ENCODE measurements at places on chromosomes 6 and 20. TPM values are rescaled to one million over a fixed set of nuclear protein-coding genes. Genes with fewer than 3 reads are reported as not detected.

Gene DLK2
- polyA plus RNA-seq: 2.3 TPM

Gene MAVS
- polyA plus RNA-seq: 28.2 TPM

Gene CPXM1
- 68.1 TPM for polyA plus RNA-seq

Gene PACRG
- 2.5 TPM for polyA plus RNA-seq

Gene HTR1E
- 0.54 TPM for polyA plus RNA-seq

Gene B4GALT5
- polyA plus RNA-seq: 40.4 TPM

DNA sequence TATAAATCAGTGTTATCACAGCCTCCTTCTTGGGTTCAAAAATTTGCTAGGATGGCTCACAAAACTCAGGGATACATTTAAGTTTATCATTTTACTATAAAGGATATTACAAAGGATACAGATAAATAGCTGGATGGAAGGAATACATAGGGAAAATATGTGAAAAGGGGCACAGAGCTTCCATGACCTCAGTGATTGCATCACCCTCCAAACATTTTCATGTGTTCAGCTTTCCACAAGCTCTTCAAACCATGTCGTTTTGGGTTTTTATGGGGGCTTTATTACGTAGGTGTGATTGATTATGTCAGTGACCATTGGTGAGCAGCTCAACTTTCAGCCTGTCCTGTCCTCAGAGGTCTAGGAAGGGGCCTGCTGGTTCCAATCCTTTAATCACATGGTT is 68.0 kb downstream of the CYB5R4 start:
- no peak for DNase-seq

DNA sequence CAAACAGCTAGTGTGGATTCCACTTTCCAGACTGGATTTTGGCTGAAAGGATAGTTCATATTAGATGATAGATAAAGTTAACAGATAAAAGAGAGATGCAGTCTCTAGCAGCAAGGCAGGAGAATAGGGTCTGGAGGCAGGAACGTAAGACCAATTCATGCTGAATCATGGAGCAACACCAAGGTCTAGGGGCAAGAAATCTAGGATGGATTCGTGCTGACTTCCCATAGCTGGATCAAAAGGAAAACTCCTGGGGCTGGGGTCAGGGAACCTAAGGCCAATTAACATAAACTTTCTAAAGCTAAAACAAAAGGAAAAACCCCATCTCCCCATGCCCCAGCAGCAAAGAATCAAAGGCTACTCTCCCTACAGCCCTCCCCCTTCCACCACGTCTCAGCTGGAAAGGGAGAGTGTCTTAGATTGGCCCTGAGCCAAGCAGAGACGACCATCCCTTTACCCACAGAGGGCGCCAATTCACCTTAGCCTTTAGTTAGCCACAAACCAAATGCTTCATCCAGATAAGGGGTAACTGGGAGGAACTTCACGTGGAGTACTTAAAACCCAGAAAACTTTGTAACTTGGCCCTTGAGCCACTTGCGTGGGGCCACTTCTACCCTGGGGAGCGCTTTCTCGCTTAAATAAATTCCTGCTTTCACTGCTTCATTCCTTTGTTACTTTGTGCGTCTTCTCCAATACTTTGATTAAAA is 7.6 kb downstream of the TREM1 start:
- DNase-seq: peak; percentile 82

DNA sequence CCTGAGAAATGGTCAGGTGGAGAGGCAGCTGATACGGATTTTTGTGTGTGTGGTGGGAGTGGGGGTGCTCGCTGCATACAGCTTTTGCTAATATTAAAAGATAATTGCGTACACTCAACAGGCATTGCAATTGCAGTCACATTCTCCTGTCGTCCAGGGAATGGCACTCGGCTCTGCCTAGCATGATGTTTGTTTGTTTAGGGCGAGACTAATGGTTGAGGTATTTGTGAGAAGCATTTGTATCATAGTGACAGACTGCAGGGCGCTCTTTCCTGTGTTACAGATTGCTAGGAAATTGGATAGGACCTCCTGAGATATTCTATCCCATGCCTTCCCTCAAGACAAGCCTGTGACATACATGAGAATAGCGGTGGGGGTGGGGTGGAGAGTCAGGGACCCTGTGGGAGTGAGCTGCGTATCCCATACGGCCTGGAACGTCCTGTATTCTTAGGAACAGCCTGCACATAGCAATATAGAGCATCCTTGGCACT is 207.4 kb downstream of the SOX4 start:
- DNase-seq: no peak

DNA sequence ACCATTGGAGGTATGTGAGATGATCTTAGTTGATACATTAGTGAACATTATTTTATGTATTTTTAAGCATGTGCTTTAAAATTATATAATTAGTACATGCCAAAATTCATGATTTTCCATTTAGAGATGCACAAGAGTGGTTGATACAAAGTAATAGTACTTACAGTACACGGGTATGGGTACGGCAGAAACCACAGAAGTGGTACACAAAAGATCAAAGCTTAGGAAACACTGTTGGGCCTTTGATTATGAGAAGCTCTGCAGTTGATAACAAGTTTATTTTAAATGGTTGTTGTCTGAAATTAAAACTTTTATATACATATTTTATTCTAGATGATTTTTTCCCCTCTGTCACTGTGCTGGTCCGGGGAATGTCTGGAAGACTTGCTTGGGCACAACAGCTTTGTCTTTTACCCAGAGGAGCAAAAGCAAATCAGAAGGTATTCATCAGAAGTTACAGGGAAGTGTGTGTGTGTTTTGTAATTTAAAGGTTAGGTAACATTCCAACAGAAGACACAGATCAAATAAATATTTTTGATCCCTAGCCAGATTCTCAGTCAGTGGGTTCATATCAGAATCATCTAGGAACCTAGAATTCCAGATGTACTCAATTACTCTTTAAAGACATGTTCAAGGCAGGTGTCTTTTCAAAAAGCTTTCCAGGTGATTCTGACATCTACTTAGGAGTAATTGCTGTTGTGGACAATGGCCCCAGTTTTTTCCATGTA is 32.5 kb upstream of the ADIG start:
- no peak for DNase-seq

GRCh38 chr6:110482774-110483400 is 6.5 kb upstream of the SLC22A16 start:
- DNase-seq: no peak

- no peak for DNase-seq
Observed at GRCh38 chr6:166156942-166157341, 10.7 kb downstream of the TBXT start.

DNA sequence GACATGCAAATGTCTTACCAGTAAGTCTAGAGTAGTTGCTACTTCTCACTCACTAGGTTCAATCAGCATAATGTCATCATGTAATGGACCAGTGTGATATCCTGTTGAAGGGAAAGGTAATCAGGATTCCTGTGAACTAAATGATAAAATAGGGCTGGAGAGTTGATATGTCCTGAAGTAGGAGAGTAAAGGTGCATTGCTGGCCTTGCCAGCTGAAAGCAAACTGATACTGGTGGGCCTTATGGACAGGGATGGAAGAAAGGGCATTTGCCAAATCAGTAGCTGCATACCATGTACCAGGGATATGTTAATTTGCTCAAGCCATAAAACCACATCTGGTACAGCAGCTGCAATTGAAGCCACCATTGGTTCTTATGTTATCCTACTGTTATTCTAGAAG is 37.5 kb upstream of the IYD start:
- no peak for DNase-seq

- DNase-seq: no peak
Observed at GRCh38 chr6:56758120-56758519, 115.4 kb upstream of the DST start.

GRCh38 chr6:56172144-56172543 is 75.2 kb downstream of the COL21A1 start:
- DNase-seq: no peak

DNA sequence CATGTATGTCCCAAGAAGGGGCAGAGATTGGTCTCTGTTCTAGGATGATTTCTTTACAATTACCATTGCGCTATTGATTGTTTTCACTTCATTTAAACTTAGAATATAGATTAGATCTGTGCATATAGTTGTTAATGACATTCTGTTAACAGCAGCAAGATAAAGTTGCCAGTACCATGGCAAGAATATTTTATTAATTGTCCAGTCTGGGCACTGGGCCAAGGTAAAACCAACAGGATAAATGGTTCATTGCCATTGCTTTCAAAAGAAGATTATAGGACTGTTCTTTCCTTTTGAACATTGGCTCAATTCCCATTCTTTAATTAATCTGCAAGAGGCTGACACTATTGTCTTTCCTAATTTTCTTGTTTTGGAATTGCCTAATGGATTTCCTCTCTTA is 592.4 kb downstream of the RFPL4B start:
- DNase-seq: no peak

DNA sequence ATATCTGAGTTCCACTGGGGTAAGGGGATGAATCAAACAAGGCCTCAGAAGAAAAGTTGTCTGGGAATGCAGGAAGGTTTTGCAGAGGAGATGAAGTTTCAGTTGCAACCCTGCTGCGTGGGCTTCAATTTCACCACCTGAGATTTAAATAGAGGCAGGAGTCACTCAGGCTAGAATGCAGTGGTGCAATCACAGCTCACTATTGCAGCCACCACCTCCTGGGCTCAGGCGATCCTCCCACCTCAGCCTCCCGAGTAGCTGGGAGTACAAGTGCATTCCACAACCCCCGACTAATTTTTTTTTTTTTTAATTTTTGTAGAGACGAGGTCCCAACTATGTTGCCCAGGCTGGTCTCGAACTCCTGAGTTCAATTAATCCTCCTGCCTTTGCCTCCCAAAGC is 1.5 kb upstream of the ZNF165 start:
- DNase-seq: no peak

DNA sequence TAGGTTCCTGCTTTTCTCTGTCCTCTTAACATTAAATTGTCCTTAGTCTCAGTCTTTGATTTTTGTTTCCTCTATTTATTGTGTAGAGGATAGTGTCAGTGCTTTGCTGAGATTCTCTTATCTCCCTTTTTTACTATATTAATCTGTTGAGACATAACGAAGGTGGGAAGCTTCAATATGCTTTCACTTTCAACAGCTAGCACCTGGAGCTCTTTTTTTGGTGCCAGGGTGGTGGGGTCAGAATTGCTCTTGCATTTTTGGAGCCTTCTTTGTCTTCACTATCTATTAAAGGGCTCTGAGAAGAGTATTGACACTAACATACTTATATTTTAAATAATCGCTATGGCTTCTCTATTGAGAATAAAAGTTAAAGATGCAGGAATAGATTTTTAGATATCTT is 97.1 kb upstream of the EPHA7 start:
- DNase-seq: no peak

- DNase-seq: no peak
Observed at GRCh38 chr6:22155551-22155950, 141.3 kb downstream of the PRL start.

- DNase-seq: no peak
Observed at GRCh38 chr20:24780674-24781417, 168.2 kb upstream of the CST7 start.

DNA sequence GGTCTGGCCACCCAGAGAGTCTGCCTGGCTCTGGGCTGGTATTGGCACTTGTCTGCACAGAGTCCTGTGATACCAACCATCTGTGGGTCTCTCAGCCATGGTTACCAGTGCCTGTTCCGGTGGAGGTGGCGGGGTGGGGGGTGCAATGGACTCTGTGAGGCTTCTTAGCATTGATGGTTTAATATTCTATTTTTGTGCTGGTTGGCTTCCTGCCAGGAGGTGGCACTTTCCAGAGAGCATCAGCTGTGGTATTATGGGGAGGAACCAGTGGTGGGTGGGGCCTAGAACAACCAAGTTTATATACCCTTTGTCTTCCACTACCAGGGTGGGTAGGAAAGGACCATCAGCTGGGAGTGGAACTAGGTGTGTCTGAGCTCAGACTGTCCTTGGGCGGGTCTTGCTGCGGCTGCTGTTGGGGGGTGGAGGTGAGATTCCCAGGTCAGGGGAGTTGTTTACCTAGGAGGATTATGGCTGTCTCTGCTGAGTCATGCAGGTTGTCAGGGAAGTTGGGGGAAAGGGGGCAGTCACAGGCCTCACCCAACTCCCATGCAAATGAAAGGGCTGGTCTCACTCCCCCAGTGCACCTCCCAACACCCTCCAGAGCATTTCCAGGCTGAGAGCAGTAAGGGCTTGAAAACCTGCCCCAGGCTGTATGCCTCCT is 117.5 kb downstream of the FLRT3 start:
- DNase-seq: no peak

All from left lung (tissue), 14 donors.